ENCODE measurements at places on chromosomes 6 and 20.

DNA sequence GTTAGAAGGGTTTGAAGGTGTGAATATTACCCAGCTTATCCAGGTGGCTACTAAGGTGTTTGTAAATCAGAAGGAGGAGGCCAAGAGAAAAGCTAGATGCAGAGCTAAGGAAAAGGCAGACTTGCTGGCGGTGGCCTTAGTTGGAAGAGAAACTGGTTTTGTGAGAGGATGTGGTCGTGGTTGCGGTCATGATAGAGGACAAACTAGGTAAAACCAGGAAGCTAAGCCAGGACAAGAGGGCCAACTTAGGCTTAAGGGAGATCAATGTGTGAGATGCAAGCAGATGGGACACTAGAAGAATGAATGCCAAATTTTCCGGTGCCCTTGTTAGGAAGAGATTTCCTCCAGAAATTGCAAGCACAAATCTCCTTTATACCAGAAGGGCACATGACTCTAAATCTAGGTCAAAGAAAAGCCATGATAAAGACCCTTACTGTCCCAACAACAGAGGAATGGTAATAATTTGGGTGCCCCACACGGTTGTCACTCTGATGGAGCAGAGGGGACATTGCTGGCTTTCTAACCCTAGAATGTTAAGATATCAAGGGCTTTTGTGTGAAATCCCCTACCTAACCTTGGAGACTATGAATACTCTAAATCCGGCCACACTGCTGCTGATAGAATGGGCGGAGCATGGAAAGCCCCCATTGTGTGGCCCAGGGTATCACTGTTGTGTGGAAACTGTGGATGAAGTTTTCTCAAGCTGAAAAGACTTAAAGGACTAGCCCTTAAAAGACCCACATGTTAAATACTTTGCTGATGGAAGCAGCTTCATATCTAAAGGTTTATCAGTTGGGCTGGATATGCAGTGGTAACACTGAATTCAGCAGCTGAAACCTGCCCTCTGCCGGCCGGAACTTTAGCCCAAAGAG is 7.8 kb downstream of the IL22RA2 start:
- DNase-seq: peak; percentile 45

DNA sequence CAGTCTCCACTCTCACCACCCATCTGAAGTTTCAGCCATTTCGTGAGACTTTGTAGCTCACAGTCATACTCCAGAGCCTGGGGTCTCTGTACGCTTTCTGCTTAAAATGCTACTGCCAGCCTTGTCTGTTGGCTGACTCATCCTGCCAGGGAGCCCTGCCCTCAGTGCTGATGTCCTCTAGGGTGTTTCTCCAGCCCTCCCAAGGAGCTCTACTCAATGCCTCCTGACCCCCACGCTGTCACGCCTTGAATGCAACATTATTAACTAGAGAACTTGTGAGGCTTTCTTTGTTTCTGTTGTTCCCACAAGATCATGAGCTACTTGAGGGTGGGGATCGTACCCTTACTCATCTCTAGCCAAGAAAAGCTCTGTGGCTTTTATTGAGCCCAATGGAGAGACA is 20.1 kb downstream of the KIF16B start:
- no peak for DNase-seq

- no peak for DNase-seq
Measured at GRCh38 chr20:62686869-62687830, 21.5 kb upstream of the NTSR1 start.

- no peak for DNase-seq
Measured at GRCh38 chr6:19415605-19416326, 421.4 kb upstream of the ID4 start.

DNA sequence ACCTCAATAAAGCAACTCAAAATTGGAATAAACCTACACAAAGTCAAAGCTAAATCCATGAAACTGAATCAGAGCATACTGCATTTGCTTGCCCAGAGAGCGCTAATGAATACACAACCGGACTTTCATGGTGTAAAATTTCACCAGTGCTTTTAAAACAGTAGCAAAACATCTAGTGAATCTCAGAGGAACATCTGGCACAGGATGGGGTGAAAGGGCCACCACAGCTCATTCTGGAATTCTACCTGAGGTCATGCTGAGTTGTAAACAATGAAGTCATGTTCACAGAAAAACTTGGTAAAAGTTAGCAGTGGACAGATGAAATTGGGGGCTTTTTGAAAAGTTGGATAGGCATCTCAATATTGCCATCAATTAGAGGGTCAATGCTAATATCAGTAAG is 125.6 kb upstream of the STXBP5 start:
- no peak for DNase-seq

- DNase-seq: no peak
Measured at GRCh38 chr20:48060841-48061720, 275.8 kb upstream of the SULF2 start.

DNA sequence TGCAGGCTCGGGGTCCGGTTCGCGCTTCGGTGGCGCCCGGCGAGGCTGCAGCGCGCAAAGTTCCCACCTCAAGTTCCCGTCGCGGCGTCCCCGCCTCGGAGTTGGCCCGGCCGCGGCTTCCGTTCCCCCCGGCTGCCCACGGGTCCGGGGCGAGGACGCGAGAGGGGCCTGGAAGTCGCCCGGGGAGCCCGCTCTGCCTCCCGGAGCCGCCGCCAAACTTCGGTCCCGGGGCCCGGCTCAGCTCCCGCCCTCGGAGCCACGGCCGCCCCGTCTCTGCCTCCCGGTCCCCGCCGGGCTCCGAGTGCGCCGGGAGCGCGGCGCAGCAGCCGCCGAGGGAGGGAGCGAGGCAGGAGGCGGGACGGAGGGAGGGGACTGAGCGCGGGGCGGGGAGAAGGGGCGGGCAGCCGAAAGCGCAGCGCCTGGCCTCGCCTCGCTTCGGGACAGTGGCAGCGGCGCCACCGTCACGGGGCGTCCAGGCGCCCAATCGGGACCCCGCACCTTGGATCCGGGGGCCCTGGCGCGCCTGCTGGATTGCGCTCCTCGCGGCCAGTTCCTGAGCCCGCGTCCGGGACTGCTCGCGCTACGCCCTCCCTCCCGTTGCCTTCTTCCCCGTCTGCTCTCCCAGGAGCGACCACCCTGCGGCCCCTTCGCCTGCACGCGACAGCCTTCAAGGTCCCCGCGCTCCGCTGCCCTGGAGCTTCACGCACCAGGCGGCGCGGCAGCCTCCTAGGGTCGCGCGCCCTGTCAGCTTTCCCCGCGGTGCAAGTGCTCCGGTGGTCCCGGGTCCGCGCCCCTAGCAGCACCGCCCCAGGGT is at the start of gene KCNG1:
KCNG1 (minus strand) TSS at position 305 of the 814 bp plus-strand sequence. CDS start 12,769 bp downstream, outside the sequence.
- DNase-seq: peak; percentile 71

- DNase-seq: no peak
Measured at GRCh38 chr6:15502446-15503345, 160.1 kb downstream of the DTNBP1 start.

- DNase-seq: no peak
Measured at GRCh38 chr6:9126878-9127560, 691.7 kb upstream of the SLC35B3 start.

DNA sequence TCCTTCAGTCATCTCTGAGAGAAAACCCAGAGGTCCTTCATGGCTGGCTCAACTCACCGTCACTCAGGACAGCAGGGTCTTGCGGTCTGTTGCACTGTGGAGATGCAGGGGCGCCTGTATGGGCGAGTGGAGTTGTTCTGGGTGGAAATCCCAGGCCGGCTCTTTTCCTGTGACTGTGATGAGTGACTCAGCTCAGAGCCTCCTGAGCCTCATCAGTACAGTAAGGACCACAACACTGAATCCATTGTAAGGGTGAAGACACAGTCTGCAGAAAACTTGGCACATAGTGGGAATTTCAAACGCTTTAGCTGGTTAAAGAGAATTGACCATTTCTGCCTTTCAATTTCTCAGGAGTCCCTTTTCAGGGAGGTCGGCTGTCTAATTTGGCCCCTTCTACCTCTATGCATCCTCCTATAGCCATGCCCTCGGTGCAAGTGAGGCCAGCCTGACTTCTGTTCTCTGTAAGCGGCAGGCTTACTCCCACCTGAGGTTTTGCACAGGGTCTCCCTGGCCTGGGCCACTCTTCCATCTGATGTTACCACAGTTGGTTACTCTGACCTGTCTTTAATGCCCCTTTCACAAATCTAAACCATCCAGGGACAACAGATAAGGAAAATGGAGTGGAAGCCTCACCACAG is 35.5 kb upstream of the TBXT start:
- no peak for DNase-seq

DNA sequence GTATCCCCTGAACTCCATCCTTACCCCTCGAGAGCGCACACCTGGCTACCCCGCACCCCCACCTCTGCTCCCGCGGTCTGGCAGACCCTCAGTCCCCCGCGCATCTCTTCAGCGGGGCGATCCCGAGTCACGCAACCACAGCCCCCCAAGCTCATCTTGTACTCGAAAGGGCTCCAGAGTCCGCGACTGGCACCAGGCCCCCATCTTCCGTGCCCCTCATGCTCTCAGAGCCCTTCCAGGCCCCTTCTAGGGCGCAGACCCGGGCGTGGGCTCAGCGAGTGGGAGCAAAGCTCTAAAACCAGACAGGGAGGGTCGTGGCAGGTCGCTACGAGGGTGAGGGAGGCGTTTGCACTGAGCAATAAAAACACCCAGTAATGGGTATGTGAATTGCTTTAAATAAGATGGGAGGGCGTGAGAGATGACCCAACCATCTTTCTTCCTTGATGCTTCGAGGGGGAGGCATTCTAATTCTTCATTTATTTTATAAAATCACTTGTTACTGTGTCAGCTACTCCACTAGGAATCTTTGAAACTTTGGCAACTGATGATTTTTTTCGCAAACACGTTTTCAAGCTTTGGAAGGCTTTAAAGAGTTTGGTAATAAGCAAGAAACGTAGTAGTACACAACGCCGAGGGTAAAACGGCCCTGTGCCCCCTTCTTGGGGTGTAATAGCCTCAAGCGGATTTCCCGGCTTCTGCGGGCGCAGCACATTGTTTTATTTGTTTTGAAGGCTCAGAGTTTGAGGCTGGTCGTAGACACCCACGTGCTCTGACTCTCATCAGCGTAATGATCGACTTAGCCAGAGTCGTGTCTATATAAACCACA is 42.6 kb upstream of the SUPT3H start:
- peak; percentile 25 for DNase-seq

DNA sequence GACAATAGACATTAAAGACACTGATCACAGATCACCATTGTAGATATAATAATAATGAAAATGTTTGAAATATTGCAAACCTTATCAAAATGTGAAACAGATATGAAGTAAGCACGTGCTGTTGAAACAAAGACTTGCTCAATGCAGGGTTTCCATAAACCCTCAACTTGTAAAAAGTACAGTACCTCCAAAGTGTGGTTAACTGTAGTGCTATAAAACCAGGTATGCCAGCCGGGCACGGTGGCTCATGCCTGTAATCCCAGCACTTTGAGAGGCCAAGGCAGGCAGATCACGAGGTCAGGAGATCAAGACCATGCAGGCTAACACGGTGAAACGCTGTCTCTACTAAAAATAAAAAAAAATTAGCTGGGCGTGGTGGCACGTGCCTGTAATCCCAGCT is 96.6 kb downstream of the ZFAND3 start:
- no peak for DNase-seq

DNA sequence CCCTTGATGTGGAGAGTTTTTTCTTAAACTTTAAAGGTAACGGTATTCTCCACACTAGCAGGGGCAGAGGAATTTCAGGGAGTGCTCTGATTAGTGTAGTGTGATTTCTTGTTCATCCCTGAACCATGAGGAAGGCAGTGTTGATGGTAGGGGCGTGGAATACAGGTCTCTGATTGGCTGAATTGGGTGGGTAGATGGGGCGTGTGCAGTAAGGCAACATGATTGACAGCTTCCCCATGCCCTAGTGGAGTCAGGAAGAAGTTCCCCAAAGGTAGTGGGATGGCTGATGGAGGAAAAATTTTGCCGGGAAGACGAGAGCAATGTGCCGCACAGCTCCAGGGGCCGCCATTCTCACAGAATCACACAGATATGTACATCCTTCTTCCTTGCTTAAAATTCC is 97.4 kb upstream of the SALL4 start:
- DNase-seq: no peak

- no peak for DNase-seq
Measured at GRCh38 chr20:1478566-1478965, 11.9 kb upstream of the NSFL1C start.

DNA sequence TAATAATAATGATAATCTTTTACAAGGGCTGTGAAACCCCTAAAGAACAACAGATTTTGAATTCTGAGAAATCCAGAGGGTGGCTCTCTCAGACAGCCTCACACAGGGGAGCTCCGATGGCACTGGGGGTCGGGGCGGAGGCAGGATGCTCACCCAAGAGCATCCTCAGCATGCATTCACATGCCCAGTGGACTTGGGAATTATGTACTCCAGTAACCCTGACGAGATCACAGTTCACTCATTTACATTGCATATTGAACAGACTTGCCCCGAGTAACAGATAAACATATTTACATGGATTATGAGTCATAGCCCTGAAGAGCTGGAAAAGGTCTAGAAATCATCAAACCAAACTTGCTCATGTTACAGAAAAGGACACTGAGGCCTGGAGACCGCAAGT is 482.7 kb upstream of the JARID2 start:
- DNase-seq: no peak

DNA sequence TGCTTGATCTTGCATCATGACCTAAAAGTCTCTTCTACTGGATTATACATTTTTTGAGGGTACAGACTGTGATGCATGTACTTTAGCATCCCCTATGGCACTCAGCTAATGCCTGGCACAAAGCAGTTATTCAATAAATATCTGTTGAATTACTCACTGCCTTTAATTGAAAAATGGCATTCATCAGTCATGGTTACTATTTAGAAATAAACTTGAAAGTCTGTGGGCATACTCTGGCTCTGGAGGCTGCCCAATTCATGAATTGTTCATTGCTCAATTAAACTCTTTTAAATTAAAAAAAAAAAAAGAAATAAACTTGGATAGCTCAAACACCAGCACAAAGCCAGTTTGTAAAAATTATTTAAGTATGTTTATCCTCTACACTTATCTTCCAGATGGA is 40.0 kb downstream of the HEBP2 start:
- DNase-seq: no peak

GRCh38 chr6:46898006-46898405 is 23.7 kb downstream of the ADGRF5 start:
- no peak for DNase-seq

- peak; percentile 33 for DNase-seq
Measured at GRCh38 chr6:159075506-159076228, 30.9 kb upstream of the TAGAP start.

- DNase-seq: no peak
Measured at GRCh38 chr20:46894971-46895905, 595 bp downstream of the EYA2 start.

GRCh38 chr20:55437798-55438415 is 567.4 kb downstream of the CBLN4 start:
- DNase-seq: no peak

DNA sequence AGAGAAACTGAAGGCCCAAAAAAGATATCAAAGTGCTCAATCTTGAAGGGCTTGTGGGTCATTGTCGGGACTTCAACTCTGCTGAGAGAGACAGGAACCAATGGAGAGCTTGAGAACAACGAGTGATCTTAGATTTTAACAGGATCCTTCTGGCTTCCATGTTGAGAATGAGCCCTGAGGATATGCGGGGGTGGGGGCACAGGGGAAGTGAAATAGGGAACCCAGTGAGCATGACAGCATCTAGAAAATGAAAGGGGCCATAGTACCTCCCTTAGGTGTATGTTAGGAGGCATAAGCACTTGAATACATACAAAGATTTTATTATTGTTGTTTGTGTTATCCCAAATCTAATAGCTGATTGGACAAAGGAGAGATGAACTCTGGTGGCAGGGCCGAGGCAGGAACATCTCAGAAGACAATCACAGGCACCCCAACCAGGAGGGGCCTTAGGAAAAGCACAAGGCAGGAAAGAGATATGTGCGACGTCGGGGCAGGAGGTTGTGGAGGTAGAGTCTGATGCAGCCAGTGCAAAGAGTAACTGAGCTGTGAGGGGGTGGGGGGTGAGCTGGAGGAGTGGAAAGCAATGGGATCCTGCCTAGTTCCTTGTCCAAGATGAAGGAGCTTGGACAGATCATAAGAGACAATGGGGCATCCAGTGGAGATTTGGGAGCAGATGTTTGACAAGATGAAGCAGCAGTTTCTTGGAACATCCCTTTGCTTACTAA is 10.4 kb downstream of the TGM6 start:
- DNase-seq: no peak

All from RPMI8226 (cell line).